ENCODE measurements at places on chromosomes 11 and 22.
A peak's percentile ranks its signal among the peaks of the same experiment; 100 is the strongest.

GRCh38 chr11:125331357-125332035 is 164.6 kb downstream of the FEZ1 start:
- no peak overlapping the region for H3K4me3 ChIP-seq
- peaks cover 15% of the 10 kb centered on the region for H3K27me3 ChIP-seq
- DNase-seq: no peak
- H3K36me3 ChIP-seq: no peaks in the 10 kb centered on the region
- no peak overlapping the region for H3K27ac ChIP-seq

- H3K27ac ChIP-seq: no peak overlapping the region
- no peak overlapping the region for H3K4me3 ChIP-seq
- peaks cover 21% of the 10 kb centered on the region for H3K36me3 ChIP-seq
- no peak for DNase-seq
- no peaks in the 10 kb centered on the region for H3K27me3 ChIP-seq
These were observed 9.4 kb downstream of the SERPIND1 start for GRCh38 chr22:20783300-20783673.

GRCh38 chr11:65867284-65868071 is 5.1 kb downstream of the EFEMP2 start:
- no peaks in the 10 kb centered on the region for H3K27me3 ChIP-seq
- no peak overlapping the region for H3K27ac ChIP-seq
- DNase-seq: no peak

- H3K36me3 ChIP-seq: no peaks in the 10 kb centered on the region
- peak overlapping the region; percentile 70 for H3K4me3 ChIP-seq
- peak; percentile 7 for DNase-seq
- H3K27me3 ChIP-seq: no peaks in the 10 kb centered on the region
- peak overlapping the region; percentile 82 for H3K27ac ChIP-seq
These were observed 516 bp downstream of the VPS26B start for GRCh38 chr11:134224710-134225664.

GRCh38 chr22:32177221-32177765 is 18.2 kb upstream of the C22orf42 start:
- H3K27ac ChIP-seq: no peak overlapping the region
- no peaks in the 10 kb centered on the region for H3K36me3 ChIP-seq
- H3K4me1 ChIP-seq: no peaks in the 10 kb centered on the region
- DNase-seq: no peak
- H3K27me3 ChIP-seq: peaks cover 3% of the 10 kb centered on the region
- no peak overlapping the region for H3K4me3 ChIP-seq

GRCh38 chr11:120928627-120929026 is 95.3 kb upstream of the TBCEL start:
- no peak overlapping the region for H3K4me3 ChIP-seq
- H3K27me3 ChIP-seq: peaks cover 2% of the 10 kb centered on the region
- no peaks in the 10 kb centered on the region for H3K36me3 ChIP-seq
- H3K27ac ChIP-seq: no peak overlapping the region
- DNase-seq: no peak
- no peaks in the 10 kb centered on the region for H3K4me1 ChIP-seq

GRCh38 chr11:27381238-27381666 is 18.2 kb upstream of the CCDC34 start:
- H3K4me3 ChIP-seq: no peak overlapping the region
- DNase-seq: no peak
- no peak overlapping the region for H3K27ac ChIP-seq
- H3K27me3 ChIP-seq: no peaks in the 10 kb centered on the region
- H3K36me3 ChIP-seq: no peaks in the 10 kb centered on the region

DNA sequence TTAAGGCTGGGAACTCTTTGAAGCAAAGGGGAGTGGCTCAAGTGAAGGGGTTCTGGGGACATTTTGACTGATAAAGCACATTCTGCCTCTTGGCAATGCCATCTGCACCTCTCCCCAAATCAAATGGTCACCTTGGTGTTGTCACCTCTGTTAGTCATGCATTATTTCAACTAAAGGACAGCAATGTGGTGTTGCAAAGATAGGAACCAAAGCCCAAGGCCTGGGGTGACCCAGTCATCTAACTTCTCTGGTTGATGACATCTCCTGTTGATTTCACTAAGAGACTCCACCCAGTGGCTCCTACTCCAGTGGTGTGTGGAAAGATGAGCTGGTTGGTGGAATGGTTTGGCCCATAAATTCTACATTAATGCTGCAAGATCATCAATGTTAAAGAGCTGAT is 7.8 kb upstream of the MS4A1 start:
- no peak for DNase-seq
- no peaks in the 10 kb centered on the region for H3K36me3 ChIP-seq
- H3K27ac ChIP-seq: no peak overlapping the region
- no peaks in the 10 kb centered on the region for H3K4me1 ChIP-seq
- no peak overlapping the region for H3K4me3 ChIP-seq

- peak; percentile 93 for DNase-seq
- peaks cover 7% of the 10 kb centered on the region for H3K4me1 ChIP-seq
- H3K27me3 ChIP-seq: no peaks in the 10 kb centered on the region
- H3K4me3 ChIP-seq: no peak overlapping the region
These were observed 4.2 kb upstream of the STIP1 start for GRCh38 chr11:64181506-64182411.

DNA sequence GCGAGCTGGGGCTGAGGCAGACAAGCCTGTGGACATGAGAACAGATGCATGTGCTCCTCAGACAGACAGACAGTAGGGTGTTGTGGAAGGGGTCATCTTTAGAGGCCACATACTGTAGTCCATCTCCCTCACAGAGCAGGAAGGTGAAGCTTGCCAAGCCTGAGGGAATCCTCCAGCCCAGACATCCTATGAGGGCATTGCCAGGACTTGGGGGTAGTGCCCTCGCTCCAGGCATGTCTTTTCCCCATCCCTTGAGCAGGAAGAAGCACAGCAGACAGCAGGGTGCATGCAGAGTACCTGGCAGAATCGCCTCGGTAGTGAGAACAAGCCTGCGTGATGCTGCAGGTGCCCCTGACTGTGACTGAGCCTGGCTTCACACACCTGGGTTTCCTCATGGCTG is 66.5 kb upstream of the CLDN5 start:
- H3K27ac ChIP-seq: no peak overlapping the region
- no peak for DNase-seq
- no peaks in the 10 kb centered on the region for H3K4me1 ChIP-seq
- H3K27me3 ChIP-seq: peaks cover 30% of the 10 kb centered on the region
- no peaks in the 10 kb centered on the region for H3K36me3 ChIP-seq

DNA sequence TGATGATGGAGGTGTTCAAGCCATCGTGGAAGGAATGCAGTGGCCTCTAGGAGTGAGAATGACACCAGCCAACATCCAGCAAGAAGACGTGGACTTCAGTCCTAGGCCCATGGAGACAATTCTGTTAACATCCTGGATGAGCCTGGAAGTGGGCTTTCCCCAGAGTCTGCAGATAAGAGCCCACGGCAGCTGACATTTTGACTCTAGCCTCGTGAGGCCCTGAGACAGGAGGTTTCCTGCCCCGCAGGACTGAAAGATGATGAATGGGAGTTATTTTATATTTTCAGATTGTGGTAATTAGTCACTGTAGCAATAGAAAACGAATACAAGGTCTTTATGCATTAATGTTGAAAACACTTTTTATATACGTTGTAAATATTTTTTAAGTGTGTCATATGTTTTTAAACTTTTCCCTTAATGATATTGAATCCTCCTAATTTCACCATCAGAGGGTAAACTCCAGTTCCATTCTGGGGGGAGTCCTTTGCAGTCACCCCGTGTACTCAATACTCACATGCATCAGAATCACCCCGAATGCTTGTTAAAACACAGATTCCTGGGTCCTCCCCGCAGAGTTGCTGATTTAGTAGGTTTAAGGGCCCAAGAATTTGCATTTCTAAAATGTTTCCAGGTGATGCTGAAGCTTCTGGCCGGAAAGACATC is 570 bp upstream of the TPCN2 start:
- peak overlapping the region; percentile 26 for H3K27ac ChIP-seq
- DNase-seq: no peak
- H3K36me3 ChIP-seq: no peaks in the 10 kb centered on the region

DNA sequence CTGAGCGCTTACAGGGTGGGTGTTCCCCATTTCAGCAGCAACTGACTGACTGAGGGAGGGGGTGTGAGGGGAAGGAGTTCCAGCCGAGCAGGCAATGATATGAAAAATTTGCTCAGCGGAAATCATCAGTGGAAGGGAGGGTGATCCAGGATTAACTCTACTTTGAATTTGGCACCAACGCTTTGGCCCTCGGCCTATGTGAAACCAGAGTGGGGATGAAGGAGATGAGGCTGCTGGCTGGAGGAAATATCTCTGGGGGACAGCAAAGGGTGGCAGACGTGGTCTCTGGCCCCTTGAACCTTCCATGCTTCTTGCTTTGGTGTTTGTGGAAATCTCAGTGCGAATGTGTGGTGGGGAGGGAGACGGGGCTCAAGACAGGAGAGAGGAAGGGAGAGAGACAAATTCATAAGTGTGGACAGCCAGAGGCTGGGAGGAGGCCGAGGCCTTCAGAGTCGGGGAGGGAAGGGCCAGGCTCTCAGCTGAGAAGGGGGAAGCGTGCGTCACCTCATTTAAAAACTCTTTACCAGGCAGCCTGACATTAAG is 83.6 kb downstream of the FDX1 start:
- H3K27ac ChIP-seq: no peak overlapping the region
- H3K36me3 ChIP-seq: no peaks in the 10 kb centered on the region
- DNase-seq: no peak

DNA sequence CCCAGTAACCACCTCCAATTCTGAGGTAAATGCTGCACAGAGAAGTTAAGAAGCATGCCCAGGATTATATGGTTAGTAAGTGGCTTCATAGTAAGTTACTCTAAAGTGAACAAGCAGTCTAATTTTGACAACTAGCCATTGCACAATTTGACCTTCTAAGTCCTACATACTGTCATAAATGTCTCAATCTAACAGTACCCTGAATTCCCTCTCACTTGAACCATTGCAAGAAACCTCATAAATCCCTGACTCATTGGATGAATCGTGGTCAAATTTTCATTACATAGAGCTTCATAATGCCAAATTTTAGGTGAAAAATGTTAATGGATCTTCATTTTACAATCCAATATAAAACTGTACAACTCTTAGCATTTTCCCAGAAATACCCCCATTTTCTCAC is 217.3 kb upstream of the GRIA4 start:
- DNase-seq: peak; percentile 34
- H3K36me3 ChIP-seq: no peaks in the 10 kb centered on the region
- no peaks in the 10 kb centered on the region for H3K27me3 ChIP-seq
- H3K4me1 ChIP-seq: no peaks in the 10 kb centered on the region
- no peak overlapping the region for H3K27ac ChIP-seq
- H3K4me3 ChIP-seq: no peak overlapping the region

- no peak overlapping the region for H3K4me3 ChIP-seq
- H3K27me3 ChIP-seq: peaks cover 5% of the 10 kb centered on the region
- no peak overlapping the region for H3K27ac ChIP-seq
- H3K36me3 ChIP-seq: no peaks in the 10 kb centered on the region
These were observed 12.3 kb upstream of the GNAZ start for GRCh38 chr22:23058063-23058462.

DNA sequence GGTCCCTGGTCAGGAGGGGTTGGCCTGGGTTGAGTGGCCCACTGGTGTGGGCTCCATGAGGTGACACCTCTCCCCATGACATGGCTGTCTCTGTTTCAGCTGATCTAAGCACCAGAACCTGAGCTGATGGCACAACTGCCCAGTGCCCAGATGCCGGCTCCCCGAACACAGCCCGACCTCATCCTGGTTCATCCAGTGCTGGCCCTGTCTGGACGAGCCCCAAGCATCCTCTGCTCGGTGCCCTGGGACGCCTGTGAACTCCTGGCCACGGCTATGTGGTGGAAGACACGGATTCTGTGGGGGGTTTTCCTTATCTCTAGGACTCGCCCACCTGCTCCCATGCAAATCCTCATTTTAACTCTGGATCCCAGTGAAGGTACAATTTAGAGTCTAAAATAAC is 389.2 kb downstream of the SHANK2 start:
- no peaks in the 10 kb centered on the region for H3K27me3 ChIP-seq
- no peak for DNase-seq

GRCh38 chr11:118652681-118653181 is 26.7 kb downstream of the TREH start:
- no peak overlapping the region for H3K27ac ChIP-seq
- no peak overlapping the region for H3K4me3 ChIP-seq
- H3K27me3 ChIP-seq: no peaks in the 10 kb centered on the region
- H3K4me1 ChIP-seq: no peaks in the 10 kb centered on the region

DNA sequence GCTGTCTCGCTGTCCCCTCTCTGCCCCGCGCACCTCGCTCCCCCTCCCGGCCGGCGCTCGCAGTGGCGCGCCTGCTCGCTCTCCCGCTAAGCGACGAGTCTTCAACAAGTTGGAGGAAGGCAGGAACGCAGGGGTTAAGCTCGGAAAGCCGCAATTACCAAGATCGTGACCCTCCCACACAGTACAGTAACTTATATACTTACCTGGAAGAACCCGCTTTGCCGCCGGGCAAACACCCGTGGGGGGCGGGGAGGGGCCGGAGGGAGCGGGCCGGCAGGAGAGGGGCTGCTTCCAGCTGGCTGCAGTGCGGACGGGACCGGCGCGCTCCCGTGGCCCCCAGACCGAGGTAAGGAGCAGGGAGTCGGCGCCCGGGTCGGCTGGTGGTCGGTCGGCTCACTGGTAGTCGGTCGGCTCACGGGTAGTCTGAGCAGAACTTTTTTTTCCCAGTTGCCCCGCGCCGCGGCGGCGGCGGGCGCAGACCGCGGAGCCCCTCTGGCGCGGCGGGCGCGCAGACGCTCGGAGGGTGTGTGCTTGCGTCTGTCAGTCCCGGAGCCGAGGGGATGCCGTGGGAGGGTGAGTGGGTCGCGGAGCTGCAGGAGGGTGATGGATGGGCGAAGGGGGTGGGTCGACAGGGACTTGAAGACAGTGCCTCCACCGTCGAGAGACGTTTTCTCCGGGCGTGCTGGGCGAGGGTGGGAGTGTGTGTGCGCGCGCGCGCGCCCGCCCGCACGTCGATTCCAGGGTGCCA is 101.2 kb upstream of the HSD17B12 start:
- H3K27me3 ChIP-seq: peaks cover 85% of the 10 kb centered on the region
- no peaks in the 10 kb centered on the region for H3K4me1 ChIP-seq
- no peak overlapping the region for H3K27ac ChIP-seq

- H3K4me1 ChIP-seq: peaks cover 13% of the 10 kb centered on the region
- no peaks in the 10 kb centered on the region for H3K27me3 ChIP-seq
- no peak overlapping the region for H3K27ac ChIP-seq
- no peaks in the 10 kb centered on the region for H3K36me3 ChIP-seq
- no peak overlapping the region for H3K4me3 ChIP-seq
These were observed 40.9 kb downstream of the TBX1 start for GRCh38 chr22:19801340-19802000.

All from IMR-90 (cell line).